ENCODE measurements at places on chromosomes 1 and 21.

- DNase-seq = no peak
These were observed 4.4 kb downstream of the MIER1 start for GRCh38 chr1:66929146-66929688.

DNA sequence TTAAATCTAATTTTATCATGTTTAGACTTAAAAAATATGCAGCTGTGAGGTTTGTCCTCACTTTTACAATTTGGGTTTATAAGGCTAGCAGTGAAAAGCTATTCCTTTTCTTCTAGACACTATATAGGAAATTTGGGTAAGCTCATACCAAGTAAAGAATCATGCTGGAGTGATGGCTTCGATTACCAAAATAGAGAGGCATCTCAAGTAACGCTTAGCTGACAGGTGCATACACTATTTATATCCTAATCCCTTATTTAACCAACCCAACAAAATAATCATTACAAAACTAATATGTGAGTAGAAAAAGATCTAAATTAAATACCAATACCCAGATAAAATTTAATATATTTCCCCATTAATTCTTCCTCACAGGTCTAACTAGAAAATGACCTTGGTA, 193.2 kb downstream of the LHX8 start:
- DNase-seq = no peak

DNA sequence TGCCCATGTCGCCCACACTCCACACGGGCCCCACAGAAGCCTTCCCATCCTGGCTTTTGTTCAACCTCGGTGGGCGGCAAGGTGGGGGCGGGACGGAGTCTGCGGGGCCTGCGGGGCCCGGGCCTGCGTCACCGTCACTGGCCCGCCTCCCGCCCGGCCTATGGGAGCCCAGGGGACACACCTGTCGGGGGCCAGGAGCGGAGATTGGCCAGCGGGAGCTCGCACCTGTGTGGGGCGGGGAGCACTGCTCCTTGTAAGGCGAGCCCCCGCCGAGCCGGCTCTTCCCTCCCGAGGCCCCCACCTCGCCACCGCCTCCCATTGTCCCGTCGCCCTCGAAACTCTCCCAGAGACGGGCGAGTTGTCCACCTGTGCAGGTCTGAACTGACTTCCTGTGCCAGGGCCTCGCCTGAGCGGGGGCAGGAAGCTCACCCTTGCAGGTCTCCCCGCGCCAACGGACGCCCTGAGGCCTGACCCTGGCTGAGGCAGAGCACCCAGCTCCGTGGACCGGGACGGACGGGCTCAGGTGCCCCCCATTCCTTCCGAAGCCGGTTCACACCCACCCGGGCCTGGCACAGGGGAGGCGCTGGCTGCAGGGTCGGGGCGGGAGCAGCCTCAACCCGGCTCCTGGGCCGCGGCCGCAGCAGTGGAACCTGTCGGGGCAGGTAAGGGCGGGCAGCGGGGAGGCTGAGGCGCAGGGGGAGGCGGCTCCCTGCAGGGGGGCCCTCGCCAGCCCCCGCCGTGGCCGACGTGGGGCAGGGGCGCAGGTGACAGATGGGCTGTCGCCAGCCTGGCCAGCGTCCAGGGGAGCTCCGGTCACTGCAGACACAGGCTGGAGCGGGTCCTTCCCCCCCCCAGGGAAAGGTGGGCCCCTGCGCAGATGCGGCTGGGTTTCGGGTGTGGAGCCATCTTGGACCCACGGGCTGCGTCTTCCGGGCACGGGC, 10.8 kb upstream of the TTLL10 start:
- DNase-seq = peak; percentile 75

- DNase-seq = no peak
These were observed 127.6 kb downstream of the MRPS6 start for GRCh38 chr21:34201001-34201400.

GRCh38 chr1:26583646-26584485, 54.3 kb downstream of the RPS6KA1 start:
- DNase-seq = no peak

DNA sequence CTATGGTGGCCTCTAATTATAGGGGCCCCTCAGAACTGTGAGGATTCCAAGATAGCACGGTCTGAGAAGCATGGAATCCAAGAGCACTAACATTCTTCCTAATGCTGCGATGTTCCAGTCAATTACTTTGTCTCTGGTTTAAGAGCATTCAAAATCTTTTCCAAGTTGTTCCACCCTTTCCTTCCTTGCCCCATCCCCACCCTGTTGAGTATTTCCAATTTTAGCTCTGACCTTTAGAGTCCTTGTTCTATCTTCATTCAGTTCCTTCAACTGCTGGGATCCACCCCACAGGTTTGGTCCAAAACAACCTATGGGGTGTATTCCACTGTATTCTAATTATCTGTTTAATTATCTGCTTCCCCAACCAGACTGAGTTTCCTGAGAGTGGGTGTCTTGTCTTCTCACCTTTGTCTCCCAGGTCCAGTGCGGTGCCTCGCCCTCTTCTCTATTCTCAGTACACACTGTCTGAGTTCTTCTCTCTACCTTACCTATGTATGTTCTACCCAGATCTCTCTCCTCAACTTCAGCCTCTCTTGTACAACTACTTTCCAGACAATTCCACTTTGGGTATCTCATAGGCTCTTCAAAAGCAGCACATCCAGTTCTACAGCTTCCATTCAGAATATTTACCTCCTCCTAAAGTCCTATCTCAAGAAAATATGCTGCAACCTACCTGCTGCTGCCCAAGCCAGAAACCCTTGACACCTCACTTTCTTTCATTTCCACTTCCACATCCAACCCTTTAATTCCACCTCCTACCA, 25.0 kb upstream of the BCL9 start:
- DNase-seq = no peak

GRCh38 chr1:11143907-11144306, 44.2 kb upstream of the EXOSC10 start:
- DNase-seq = no peak

- no peak for DNase-seq
These were observed 251.1 kb upstream of the RAB4A start for GRCh38 chr1:229019663-229020271.

DNA sequence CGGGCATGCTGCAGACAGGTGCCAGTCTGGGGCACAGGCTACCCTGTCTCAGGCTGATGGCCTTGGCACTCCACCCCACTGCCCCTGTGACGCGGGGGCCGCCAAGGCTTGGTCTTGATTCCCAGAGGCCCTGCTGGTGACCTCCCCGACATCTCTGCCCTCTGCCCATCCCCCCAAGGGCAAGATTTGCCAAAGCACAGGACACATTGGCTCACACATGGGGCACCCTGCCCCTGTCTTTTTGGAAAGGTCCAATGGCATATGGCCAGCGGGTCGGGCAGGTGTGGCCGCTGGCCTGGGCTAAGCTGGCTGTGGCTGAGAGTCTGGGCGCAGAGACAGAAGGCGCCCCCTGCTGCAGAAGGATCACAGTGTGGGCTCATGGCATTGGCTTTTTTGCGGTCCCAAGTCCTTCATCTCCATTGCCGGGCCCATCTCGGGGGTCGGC, 4.6 kb downstream of the MIB2 start:
- DNase-seq = no peak

DNA sequence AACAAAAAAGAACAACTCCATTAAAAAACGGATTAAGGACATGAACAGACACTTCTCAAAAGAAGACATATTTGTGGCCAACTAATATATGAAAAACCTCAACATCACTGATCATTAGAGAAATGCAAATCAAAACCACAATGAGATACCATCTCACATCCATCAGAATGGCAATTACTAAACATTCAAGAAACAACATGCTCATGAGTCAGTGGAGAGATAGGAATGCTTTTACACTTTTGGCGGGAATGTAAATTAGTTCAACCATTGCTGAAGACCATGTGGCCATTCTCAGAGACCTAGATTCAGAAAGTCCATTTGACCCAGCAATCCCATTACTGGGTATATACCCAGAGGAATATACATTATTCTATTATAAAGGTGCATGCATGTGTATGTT, 1442.6 kb upstream of the B3GALT2 start:
- no peak for DNase-seq

DNA sequence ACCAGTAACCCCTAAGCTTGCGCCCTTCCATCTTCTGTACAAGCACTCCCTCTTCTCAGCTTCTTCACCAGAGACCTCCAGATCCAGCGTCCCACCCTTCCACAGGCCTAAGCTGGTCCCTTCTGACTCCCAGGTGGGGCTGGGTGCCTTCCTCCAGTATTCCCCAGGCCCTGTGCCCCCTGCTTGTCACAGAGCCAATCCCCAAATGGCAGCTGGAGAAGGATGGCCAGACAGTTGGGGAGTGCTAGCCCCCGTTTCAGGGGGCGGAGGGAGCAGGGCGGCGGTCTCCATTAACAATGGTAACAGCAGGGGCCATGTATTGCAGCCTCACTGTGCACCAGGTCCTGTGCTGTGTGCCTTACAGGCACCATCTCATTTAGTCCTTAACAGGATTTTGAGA, 85.7 kb downstream of the KCNN3 start:
- no peak for DNase-seq

DNA sequence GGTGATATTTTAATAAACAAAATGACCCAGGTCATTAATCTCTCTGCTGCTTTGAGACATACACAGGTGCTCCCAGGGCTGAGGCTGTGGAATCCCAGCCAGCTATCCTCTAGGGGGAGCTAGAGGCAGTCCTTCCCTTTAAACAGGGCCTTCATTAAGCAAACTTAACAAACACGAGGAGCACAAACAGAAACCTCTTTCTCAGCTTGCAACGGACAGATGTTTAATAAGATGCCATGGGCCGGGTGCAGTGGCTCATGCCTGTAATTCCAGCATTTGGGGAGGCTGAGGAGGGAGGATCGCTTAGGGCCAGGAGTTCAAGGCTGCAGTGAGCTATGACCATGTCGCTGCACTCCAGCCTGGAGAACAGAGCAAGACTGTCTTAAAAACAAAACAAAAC, 106.7 kb downstream of the HIVEP3 start:
- DNase-seq = peak; percentile 68

GRCh38 chr1:36752431-36752830, 269.7 kb upstream of the CSF3R start:
- DNase-seq = no peak

All from NCI-H2081 treated with DMSO at 0.1 percent for 48 hours (cell line).